Activated naive CD4-positive, alpha-beta T cell (primary cell): ENCODE measurements at places on chromosomes 12 and 14.

DNA sequence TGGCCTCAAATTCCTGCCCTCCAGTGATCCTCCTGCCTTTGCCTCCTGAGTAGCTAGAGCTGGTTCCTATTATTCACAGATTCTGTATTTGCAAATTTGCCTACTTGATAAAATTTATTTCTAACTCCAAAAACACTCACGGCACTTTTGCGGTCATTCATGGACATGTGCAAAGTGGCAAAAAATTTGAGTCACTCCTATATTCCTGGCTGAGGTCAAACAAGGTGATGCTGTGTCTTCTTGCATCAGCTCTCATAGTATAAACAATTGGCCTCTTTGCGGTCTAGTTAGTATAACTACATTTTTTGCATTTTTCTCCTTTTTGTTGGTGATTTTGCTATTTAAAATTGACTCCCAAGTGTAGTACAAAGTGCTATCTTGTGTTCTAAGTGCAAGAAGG lies 24.7 kb downstream of the ATF1 start:
- DNase-seq, result no peak

- no peak for DNase-seq
Observed at GRCh38 chr12:101809208-101809607, 21.6 kb downstream of the GNPTAB start.

DNA sequence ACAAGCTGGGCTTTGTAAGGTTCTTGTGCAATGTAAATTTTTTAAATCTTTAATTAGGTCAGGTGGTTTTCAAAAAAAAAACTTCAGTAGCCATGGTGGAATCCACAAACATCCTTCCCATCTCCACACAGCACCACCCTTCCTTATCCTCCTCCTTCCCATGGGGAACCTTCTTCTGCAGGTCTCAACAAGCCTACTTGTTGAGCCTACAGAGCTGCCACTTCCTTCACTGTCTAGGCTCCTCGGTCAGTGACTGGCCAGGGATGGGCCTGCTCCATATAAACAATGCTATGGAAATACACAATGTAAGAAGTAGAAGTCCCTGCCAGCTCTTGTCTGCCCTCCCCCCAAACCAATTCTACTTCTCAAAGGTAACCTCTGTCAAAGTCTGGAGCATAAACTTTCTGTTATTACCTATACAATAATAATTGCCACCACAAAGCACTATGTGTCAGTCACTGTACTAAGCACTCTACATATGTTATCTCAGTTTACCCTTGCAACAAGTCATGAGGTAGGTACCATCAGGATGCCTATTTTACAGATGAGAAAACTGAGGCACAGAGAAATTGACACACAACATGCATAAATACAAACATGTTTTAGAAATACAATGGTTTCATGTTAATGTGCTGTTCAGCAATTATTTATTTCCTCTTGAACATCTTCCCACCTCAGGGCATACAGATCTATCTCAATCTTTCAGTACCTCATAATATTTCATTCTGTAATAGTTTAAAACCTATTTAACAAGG lies 17.4 kb downstream of the LIMA1 start:
- no peak for DNase-seq

GRCh38 chr12:118371321-118372282 lies 1.1 kb downstream of the TAOK3 start:
- DNase-seq, result peak; percentile 13

DNA sequence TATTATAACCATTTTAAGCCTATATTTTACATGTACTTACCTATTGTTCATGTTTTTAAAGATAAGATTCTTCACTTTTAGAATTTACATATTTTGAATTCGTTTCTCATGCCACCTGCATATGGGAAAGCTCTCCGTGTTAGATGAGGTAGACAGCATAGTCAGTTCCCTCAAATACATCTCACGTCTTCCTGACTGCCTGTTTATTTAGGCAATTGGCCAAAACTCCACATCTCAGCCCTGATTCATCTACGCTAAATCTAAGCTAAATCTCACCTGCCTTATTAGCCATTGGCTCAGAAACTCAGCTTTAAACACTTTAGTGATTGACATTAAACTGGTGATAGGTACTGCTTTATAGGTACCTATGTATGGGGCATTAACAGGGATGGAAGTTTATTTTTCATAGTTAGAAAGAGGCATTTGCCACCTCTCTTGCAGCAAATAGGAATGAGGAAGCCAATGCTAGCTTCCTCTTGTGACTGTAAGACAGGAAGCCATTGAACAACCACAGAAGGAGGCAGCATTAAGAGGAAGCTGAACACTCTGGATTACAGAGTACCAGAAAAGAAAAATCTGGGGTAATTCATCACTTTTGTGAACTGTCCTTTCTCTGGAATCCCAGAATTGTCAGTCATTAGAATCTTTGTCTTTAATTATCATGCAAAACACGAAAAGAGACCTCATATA lies 111.9 kb downstream of the LRFN5 start:
- DNase-seq, result no peak

GRCh38 chr14:100388103-100389054 lies 65.2 kb downstream of the SLC25A47 start:
- DNase-seq, result no peak

DNA sequence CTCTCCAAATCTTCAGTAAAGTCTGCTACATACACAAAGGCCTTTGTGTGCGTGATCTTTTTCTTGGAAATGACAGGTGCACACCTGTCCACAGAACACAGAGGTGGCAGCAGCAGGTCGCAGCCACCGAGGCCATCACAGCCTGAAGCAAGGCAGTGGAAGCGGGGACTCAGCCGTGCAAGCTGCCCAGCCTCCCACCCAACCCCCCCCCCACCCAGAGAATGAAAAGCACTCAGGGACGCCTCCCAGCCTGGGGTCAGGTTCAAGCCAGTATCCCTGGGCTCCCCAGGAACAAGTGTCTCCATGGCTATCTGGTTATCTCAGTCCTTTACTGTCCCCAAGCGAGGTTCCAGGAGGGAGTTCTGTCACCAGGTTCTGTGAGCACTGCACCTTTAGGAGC lies 31.2 kb upstream of the TSPAN9 start:
- DNase-seq, result no peak

DNA sequence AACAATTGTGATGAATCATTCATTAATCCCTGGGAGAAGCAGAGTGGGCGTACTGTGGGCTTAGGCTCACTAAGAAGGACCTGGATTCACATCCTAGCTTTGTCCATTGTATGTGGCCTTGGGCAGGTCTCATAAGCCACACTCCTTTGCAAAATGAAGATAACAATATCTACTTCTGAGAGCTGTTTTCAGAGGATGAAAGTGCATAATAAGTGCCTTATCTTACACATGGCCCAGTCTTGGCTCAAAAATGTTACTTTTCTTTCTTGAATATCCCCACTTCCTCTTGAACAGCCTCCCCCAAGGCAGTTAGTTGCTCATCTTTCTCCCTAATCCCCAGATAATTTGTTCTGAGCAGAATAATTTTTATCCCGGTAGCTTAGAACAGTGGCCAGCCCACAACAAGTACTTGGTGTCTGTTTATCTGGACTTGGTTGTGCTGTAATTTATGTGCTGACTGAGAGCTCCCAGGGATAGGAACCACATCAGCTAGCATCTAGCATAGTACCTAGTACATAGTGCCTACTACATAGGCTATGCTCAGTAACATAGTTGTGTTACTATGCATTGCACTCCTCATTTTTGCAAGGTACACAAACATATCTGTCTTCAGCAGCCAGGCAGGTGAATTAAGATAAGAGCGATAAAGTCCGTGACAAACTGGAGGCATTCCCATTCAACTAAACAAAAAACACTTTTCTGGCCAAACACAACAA lies 61.7 kb upstream of the NUDT4 start:
- no peak for DNase-seq

GRCh38 chr14:22479132-22479531 lies 109.9 kb downstream of the DAD1 start:
- no peak for DNase-seq

DNA sequence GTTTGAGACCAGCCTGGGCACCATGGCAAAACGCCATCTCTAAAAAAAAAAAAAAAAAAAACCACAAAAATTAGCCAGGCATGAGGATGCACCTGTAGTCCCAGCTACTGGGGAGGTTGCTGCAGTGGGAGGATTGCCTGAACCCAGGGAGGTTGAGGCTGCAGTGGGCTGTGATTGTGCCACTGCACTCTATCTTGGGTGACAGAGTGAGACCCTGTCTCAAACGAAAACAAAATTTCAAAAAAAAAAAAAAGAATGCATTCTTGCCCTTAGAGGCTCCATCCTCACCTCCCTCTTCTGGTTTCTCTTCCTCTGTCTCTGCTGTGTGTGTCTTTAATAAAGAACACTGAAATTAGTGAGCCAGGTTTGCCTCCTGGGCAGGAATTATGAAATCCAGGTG lies 107.8 kb downstream of the VCPKMT start:
- no peak for DNase-seq

- DNase-seq, result no peak
Observed at GRCh38 chr12:63930971-63931370, 86.5 kb downstream of the SRGAP1 start.

- no peak for DNase-seq
Observed at GRCh38 chr12:62720661-62721330, 214.2 kb downstream of the PPM1H start.

GRCh38 chr12:46124848-46125619 lies 134.7 kb upstream of the SCAF11 start:
- DNase-seq, result peak; percentile 2

GRCh38 chr12:70305794-70306193 lies 60.3 kb upstream of the KCNMB4 start:
- DNase-seq, result no peak

DNA sequence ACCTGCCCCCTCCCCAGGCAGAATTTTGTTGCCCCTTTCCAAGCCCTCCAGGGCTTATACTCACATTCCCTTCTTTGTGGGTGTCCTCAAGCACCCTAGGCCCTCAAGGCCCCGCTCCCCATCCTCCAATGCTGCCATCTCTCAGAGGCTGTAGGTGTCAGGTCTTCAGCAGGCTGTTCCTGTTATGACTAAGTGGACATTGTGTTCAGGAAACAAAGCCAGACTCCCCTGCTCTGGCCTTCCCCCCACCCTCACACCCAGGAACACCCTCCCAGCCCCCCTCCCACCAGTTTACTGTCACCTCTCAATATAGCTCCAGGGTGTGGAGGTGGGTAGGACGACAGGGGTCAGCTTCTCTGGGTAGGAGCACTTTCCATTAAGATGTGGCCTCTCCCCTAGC lies 1.4 kb upstream of the MYH6 start:
- DNase-seq, result no peak

GRCh38 chr12:54759751-54760150 lies 94.6 kb upstream of the MUCL1 start:
- no peak for DNase-seq

GRCh38 chr12:76260390-76260748 lies 87.8 kb downstream of the BBS10 start:
- DNase-seq, result no peak

DNA sequence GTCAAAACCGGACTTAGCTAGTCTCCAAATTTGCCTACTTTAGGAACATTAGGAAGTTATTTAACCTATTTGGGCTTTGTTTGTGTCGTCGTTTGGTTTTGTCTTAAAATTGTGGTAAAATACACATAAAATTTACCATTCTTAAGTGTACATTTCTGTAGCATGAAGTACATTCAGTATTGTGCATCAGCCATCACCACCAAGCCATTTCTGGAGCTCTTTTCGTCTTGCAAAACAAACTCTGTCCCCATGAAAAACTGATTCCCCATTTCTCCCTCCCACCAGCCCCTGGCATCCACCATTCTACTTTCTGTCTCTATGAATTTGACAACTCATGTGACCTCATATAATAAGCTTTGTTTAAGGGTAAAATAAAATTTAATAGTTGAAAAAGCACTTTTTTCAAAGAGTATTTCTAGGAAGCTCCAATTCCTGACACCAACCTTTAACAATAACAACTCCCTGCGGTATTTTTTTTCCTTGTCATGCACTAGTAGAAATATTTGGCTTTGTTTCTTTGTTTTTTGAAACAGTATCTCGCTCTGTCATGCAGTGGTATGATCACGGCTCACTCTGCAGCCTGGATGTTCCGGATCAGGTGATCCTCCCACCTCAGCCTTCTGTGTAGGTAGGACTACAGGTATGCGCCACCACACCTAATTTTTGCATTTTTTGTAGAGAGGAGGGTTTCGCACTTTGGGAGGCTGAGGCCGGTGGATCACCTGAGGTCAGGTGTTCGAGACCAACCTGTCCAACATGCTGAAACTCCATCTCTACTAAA lies 3.6 kb upstream of the UBC start:
- DNase-seq, result no peak

DNA sequence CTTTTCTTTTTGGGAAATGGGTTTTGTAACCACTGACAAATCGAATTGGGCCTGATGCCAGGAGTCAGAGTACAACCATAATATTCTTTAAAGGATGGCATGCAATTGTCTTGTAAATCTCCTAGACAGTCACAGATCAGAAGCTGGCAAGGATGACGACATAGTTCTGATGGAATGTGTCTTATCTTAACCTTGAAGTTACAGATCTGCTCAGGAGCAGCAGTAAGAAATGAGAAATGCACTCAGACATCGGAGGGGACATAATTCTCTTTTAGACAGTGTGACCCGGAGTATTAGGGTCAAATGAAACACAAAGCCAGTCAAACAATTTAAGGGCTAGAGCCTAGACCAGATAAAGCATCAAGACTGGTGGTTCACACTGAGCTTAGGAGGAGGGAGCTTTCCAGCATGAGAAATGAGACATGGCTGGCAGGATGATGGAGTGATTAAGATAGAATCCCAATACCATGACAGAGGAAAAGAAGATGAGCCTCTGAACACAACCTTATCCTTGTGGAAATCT lies 17.5 kb downstream of the CBX5 start:
- DNase-seq, result no peak
